M059J (cell line): ENCODE measurements at places on chromosomes 12 and 14. TPM values are rescaled to one million over a fixed set of nuclear protein-coding genes. Genes with fewer than 3 reads are reported as not detected.

The SLC6A12 gene
- not detected in 2 replicates for total RNA-seq

GRCh38 chr14:71243697-71244096, 336.4 kb downstream of the PCNX1 start:
- DNase-seq, result no peak

DNA sequence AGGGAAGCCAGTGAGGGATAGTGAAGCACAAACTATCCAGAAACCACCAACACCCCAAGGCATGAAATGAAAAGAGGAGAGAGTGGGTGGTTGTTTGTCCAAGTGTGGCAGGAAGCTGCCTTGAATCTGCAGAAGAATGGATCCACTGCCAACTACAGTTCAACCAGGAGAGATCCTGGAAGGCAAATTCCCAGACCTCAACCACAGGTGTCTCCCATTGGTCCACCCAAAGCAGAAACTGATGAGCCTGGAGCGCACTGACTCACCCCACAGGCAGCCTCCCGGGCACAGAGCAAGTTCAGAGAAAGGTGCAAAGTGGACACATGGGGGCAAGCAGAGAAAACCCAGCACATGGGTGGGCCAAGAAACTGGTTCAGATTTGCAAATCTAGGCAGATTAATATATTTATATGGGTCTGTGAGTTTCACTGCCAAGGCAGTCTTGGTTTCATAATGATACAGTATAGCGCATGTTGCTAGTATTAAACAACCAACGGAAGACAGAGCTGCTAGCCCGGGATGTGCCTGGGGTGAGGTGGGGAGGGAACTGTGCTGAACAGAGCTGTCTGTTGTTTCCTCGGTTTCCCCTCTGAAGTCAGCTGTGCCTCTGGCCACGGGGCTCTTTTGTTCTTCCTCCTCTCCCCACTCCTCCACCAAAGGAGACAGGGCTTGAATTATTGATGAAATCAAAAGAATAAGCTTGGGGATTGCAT, 416.2 kb upstream of the CCDC196 start:
- DNase-seq, result peak; percentile 22

DNA sequence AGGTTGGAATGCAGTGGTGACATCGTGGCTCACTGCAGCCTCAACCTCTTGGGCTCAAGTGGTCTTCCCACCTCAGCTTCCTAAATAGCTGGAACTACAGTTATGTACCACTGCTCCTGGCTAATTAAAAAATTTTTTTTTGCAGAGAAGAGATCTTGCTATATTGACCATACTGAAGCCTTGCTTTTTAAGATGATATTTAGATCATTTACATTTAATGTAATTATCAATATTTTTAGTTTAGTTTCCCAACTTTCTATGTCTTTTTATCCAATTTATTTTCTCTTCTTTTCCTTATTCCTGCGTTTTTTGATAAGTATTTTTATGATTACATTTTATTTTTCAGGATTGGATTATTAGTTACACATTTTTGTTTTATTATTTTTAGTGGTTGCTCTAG, 340.1 kb downstream of the APAF1 start:
- DNase-seq, result no peak

DNA sequence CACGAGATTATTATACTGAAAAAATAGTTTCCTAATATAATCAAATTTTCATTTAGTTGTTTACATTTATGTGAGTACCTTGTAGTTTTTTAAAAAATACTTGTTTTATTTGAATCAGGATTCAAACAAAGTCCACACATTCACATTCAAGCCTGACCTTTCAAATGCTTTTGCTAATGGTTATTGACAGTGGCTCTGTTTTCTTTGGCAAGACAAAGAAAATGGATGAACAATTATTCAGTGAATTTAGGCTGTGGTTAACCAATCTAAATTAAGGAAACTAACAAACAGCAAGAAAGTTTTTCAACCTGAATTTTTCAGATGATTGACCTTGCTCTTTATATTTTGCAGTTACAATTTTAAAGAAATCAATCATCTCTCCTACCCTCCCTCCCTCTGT, 9.7 kb downstream of the SLC4A8 start:
- peak; percentile 36 for DNase-seq

DNA sequence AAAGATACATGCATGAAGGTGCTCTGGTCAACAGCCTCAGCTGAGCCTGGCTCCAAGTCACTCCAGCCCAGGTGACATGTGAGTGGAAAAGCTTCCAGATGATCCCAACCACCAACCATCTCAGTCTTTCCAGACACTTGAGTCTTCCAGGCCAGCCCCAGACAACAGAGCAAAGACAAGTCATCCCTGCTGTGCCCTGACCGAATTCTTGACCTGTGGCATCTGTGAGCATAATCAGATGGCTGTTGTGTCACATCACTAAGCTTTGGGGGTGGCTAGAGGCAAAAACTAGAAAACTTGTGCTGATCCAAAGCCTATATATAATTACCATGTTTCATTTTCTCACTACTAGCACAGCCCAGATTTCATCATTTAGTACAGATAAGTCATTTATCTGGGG, 50.8 kb upstream of the ISM2 start:
- no peak for DNase-seq

- peak; percentile 44 for DNase-seq
Observed at GRCh38 chr12:53195516-53196420, 11.3 kb downstream of the ITGB7 start.
